ENCODE measurements at places on chromosomes 6 and 20.

DNA sequence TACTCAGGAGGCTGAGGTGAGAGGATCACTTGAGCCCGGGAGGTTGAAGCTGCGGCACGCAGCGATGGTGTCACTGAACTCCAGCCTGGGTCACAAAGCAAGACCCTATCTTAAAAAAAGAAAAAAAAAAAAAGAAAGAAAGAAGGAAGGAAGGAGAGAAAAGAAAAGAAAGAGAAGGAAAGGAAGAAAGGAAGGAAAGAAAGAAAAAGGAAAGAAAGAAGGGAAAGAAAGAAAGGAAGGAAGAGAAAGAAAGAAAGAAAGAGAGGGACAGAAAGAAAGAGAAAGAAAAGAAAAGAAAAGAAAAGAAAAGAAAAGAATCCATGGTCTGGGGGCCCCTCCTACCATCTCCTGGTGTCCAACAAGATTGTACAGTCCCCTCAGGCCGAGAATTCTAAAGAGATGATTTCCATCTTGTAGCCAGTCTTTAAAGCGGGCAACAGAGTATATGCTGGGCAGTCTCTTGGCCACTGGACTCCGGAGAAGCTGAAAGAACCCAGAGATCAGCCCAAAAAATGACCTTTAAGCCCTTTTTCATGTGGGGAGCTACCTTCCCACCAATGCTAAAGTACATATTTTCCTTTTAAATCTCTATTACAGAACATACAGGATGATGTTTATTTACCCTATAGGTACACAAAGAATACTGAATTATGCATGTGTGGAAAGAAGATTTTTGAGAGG, 23.7 kb upstream of the RBL1 start:
- no peak for DNase-seq

DNA sequence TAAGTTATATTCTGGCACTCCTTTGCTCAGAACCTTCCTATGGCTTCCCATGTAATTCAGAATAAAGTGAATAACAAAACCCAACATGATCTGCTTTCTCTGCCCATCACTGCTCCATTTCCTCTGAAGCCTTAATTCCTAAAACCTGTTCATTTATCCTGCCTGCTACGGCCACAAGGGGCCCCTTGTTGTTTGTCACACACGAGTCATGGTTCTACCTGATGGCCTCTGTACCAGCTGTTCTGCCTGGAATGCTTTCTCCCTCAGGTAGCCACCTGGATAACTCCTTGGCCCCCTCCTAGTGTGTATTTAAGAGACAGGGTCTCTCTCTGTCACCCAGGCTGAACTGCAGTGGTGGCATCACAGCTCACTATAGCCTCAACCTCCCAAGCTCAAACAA, 26.8 kb downstream of the ERGIC3 start:
- no peak for DNase-seq

DNA sequence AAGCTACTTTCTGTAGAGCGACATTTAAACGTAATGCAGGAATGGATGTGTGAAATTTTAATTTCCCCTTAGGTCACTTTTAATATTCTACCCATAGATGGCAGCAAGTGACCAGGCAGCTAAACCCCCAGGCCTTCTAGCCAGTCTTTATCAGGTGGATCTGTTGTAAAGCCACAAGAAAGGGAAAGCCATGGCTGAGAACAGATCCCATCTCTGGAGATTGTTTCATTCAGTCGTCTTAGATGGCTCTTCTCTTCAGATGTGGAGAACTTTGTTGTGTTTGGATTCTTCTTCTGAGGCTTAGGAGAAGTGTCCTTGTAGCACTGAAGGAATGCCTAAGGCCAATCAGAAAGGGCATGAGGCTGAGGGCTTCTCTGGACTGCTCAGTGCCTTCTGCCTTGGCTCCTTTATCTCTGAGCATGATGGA, 15.8 kb upstream of the RNF182 start:
- DNase-seq: peak; percentile 53

DNA sequence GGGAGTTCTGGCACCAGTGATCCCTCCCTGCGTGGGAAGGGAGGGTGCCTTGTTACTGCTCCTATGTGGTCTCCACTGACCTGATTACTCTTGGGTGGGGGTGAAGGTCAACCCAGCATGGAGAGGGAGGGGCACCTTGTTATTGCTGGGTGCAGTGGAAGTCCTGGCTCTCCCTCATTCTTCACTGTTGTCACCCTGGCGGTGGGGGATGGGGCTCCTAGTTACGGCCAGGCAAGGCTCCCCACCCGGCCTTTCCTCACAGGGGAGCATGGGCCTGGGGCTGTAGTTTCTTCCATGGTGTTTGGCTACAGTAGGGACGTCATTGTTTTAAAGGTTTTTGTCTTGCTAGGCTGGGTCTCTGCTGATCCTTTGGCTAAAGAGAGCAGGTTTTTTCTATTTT, 40.8 kb downstream of the PACSIN1 start:
- no peak for DNase-seq

DNA sequence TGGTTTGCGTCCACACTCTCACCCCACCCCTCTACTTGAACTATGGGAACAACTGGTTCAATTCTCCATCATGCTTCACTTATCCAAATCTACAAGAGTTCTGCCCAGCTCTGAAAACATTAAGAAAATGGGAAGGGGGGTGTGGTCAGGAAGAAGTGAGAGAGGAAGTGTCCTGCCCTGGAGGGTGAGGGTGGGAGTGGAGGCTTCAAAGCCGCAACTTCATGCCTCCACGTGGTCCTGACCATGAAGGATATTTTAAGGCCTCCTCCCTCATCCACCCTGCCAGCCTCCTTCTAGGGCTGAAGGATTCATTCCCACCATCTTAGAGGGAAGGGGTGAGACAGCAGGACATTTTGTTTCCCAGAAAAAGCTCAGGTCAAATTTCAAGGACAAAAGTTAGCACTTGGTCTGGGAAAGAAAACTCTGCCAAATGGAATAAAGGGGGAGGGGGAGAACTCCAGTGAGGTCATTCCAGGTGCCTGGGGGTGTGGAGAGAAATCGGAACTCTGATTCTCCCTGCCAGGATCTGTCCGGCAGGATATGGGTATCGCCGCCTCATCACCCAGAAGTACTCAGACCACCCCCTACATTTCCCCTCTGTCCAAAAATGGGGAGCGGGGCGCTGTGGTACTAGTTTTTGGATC, 4.9 kb downstream of the RIMS4 start:
- DNase-seq: no peak

- DNase-seq: no peak
These were observed 66.4 kb upstream of the ARMH2 start for GRCh38 chr6:24865161-24865560.
